Head of caudate nucleus (tissue), 42 donors: ENCODE measurements at places on chromosomes 6 and 20.

GRCh38 chr20:14312001-14312400 lies 25.4 kb downstream of the FLRT3 start:
- DNase-seq = no peak

DNA sequence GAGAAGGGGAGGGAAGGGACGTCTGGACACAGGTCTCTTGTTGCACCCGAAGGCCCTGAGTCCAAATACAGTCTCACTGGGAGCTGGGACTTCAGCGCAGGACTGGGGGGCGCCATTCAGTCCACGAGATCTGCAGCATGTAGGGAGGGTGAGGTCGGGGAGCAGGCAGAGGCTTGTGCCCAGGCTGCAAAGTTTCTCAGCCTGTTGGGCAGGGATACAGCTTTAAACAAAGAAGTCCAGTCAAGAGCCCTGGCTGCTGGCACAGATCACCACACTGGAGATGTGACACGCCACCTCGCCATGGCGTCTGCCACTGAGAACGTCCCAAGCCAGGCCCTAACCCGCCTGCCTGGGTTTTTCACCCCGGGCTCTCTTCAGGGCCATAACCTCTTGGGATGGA lies 256.6 kb downstream of the DLL1 start:
- peak; percentile 42 for DNase-seq

- DNase-seq = no peak
Observed at GRCh38 chr6:6595952-6596351, 7.4 kb downstream of the LY86 start.

GRCh38 chr6:130366107-130367005 lies 539 bp downstream of the TMEM200A start:
- DNase-seq = peak; percentile 25

GRCh38 chr20:17594443-17594842 lies 24.6 kb downstream of the DSTN start:
- no peak for DNase-seq

- peak; percentile 66 for DNase-seq
Observed at GRCh38 chr6:9623985-9624384, 790.9 kb downstream of the TFAP2A start.
